NCI-H446 treated with DMSO at 0.1 percent for 48 hours (cell line): ENCODE measurements at places on chromosomes 7 and 10.

GRCh38 chr10:15605740-15606369 lies 113.9 kb downstream of the ITGA8 start:
- DNase-seq, result no peak

DNA sequence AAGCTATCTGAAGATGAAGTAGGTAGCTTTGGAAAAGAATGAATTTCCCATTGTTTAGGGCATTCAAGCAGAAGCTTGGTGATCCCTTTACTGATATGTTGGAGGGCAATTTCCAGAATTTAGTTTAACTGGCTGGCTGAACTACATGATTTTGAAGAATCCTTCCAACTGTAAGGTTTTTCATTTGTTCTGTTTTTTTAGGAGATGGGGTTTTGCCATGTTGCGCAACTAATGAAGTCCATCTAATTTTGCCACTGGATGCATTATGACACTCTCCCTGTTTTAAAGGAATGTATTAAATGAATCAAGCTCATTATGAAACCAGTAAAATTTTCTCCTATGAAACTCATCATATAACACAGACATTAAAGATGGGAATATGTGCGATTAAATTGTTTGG lies 6.1 kb upstream of the DDX50 start:
- no peak for DNase-seq

GRCh38 chr10:99983280-99983988 lies 26.3 kb downstream of the DNMBP start:
- peak; percentile 53 for DNase-seq

DNA sequence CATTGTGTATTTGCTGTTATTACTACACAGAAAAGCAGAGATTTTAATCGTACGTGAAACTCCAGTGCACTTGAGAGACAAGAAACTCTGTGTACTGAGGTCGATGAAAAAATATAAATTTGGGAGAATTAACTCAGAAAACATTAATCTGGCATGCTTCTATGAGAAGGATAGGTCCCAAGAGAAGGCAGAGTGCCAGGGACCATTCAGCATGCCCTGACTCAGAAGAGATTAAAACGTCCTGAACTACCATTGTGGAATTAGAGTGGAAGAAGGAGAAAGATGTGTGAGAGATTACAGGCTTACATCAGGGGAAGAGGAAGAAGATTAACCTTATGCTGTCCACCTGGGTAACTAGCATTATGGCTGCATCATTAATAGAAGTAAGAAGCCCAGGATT lies 72.4 kb downstream of the REEP3 start:
- peak; percentile 28 for DNase-seq

DNA sequence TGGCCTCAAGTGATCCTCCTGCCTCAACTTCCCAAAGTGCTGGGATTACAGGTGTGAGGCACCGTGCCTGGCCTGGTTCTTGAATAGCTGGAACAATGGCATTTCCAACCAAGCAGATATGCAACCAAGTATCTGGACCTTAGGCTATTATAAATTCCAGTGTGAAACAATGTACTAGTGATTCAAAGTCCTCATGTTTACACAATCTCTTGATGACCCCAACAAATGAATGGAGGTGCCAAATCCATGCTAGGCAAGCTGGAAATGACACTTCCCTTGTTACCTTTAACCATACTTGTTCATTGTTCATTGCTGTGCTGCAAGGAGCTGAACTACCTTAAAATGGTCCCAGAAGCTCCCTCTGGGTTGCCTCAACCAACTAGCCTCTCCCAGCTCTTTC lies 282.2 kb upstream of the KLF14 start:
- DNase-seq, result no peak

DNA sequence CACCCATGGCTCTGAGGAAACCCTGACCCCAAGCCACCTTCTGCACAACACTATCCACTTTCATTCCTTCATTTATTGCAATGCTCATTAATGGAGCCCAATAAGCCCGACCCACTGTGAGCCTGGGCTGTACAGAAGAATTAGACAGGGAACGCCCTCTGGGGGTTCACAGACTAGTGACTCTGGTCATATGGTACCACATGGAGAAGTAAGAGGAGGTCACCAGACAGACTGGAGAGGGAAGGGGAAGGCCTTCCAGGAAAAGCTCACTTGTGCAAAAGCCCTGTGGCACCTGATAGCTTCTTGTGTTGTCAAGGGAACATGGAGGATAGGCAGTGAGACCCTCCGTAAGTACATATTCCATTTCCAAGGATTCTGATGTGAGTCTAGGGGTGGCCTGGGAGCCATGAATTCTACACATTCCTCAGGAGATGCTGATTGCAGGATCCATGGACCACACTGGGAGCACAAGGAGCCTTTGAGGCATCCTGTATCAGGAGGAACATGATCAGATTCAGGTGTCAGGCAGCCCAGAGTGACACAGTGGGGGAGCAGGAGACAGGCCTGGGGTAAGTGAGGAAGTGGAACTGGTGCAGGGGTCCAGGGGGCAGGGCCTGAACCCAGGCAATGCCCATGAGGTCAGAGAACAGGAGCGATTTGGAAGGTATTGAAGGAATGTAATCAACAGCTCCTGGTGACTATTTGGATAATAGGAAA lies 19.9 kb downstream of the TMEM72 start:
- no peak for DNase-seq

GRCh38 chr10:123800821-123801220 lies 90.8 kb downstream of the CPXM2 start:
- DNase-seq, result no peak

- DNase-seq, result no peak
Measured at GRCh38 chr10:49241385-49241784, 53.2 kb upstream of the TMEM273 start.

GRCh38 chr7:43905209-43905946 lies 1.0 kb downstream of the URGCP start:
- no peak for DNase-seq

DNA sequence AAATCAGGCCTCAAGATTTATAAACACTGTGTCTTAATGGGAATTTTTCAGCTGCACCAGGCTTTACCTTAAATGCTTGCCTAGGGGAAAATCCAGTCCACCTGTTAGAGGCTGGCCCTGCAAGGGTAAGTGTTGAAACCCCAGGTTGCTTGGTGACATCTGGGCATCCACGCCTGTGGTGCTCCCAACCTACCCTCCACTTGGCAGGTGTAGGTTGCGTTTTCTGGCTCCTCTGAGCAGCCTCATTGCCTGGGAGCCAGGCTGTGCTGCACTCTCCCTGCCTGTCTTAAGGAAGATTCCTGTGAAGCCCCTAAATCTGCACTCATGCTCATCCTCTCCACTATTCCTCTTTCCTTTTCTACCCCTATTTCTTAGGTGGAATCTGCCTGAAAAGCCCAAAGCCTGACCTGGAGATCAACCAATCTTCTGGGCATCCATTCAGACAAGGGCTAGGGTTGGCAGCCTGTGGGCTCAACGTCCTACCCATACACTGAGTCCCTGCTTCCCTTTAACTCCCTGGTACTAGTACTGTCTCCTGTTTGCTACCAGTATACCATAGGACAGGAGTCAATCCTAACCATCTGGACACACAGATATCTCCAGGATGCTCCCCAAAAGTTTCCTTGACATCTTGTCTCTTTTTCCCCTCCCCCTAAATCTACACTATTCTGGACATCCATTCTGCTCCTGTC lies 150.4 kb downstream of the PDE1C start:
- DNase-seq, result no peak

- DNase-seq, result no peak
Measured at GRCh38 chr10:125823663-125824251, 411 bp downstream of the BCCIP start.

GRCh38 chr7:152419473-152420429 lies 16.1 kb downstream of the KMT2C start:
- no peak for DNase-seq

DNA sequence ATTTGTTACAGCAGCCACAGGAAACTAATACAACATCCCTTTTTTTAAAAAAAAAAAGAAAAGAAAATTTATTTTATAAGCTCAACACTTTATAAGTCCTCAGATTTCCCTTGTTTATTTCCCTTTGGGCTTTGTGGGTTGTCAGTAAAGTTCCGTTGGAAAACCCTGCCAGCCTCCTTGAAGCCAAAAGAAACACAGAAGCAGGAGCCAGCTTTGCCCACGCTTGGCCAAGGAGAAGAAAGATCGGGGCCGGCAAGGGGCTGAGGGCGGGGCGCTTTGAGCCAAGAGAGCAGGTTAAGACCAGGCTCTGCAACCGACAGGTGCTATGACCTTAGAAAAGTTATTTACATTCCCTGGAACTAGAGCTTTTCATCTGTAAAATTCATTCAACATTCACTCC lies 72.7 kb downstream of the RGS10 start:
- DNase-seq, result no peak

- no peak for DNase-seq
Measured at GRCh38 chr7:103937680-103938079, 51.8 kb downstream of the RELN start.
